PC-9 (cell line): ENCODE measurements at places on chromosomes 6 and 20. TPM values are rescaled to one million over a fixed set of nuclear protein-coding genes. Genes with fewer than 3 reads are reported as not detected.

OOEP gene
- total RNA-seq: 10.9 and 12.2 TPM in 2 replicates

- no peaks in the 10 kb centered on the region for H3K27me3 ChIP-seq
- no peaks in the 10 kb centered on the region for H3K36me3 ChIP-seq
- H3K4me3 ChIP-seq: no peak overlapping the region
- H3K4me1 ChIP-seq: peaks cover 58% of the 10 kb centered on the region
- DNase-seq: no peak
- H3K27ac ChIP-seq: peak overlapping the region; percentile 98
These were observed 8.2 kb upstream of the PYGB start for GRCh38 chr20:25239387-25240370.

DNA sequence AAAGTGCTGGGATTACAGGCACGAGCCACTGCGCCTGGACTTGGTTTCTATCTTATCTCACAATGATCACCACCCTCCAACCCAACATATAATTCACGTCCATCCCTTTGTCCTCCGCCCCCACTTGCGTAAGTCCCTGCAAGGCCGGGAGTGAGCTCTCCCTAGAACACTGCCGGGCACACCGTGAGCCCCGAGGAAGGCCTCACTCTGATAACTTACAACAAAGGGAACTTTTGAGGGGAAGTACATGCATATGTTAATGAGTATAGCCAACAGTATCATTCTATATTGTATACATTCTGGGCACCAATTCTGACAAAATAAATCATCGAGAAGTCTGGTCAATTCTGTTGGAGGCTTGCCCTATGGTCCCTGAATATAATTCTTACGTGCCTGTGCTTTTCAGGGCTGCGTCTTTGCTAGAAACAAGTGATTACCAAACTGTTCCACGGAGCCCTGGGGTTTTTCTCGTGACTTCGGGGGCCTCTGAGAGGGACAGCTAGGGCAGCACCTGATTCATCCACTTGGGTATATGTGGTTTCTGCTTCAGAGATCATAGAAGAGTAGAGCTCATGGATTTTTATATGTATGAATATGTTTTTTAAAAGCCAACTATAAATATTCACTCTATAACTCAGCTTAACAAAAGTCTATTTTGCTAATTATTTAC is 469.8 kb upstream of the AGPAT4 start:
- H3K36me3 ChIP-seq: no peaks in the 10 kb centered on the region
- H3K4me3 ChIP-seq: no peak overlapping the region
- H3K4me1 ChIP-seq: no peaks in the 10 kb centered on the region
- H3K27ac ChIP-seq: no peak overlapping the region
- H3K27me3 ChIP-seq: 0 out of 2 replicates have a peak, but pooled peaks cover 4% of the 10 kb centered on the region

DNA sequence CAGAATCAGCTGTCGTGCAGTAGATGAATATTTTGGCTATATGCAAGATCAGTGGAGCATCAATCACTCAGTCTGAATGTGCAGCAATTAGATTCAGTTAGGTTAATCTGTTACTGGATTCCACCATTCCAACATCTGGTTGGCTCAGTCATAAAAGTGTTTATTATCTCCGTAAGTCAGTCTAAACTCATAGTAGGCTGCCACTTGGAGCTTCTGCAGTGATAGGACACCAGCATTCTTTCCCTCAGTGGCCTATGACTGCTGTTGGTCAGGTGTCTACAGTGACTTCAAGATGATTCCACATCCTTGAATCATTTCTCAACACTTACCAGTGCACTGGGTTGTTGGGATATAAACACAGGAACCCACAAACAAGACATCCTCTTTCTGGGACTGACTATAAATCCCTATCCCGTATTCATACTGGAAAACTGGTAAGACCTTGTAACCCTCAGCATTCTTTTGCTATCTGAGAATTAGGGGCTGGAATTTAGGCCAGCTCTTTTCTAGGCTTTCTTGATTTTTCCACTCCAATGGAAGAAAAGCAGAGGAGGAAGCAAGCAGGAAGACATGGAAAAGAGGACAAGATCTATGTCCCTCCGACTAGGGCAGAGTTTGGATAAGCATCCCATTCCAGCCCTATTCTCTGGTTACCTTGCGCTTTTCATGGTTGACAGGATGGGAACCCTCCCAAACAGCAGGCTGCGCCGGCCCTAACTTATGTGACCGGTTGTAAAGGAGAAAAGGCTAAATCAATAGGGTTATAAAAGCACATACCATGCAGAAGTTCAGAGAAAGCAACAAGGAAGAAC is 919.6 kb downstream of the KIF16B start:
- 0 out of 2 replicates have a peak, but pooled peaks cover 5% of the 10 kb centered on the region for H3K4me1 ChIP-seq
- H3K27ac ChIP-seq: no peak overlapping the region
- no peaks in the 10 kb centered on the region for H3K27me3 ChIP-seq

JPH2 gene
- total RNA-seq: 41.1 and 58.8 TPM in 2 replicates

DNA sequence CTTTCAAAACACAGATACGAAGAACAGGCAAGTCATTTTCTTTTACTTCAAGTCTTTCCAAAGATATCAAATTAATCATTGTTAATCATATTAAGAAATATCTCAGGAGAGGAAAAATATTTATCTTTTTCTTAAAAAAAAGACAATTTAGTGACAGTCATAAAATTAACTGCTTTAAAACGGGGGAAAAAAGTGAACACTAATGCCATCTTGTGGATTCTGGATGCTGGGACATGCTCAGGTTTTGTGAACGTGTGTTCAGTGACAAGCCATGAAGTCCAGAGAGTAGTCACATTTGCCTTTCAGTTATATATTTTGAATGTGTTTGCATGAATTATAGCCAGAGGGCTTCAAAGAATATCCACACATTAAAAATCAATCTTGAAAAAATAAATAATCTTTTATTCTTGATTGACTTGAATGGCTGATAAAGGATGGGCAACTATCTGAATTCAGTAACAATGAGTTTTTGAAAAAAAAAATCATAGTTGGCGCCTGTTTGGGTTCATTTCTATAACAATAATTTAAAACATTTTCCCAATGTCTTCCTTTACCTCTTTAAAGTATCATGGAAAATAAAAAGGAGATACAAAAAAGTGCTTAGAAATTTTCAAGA is 74.7 kb upstream of the NOX3 start:
- H3K27me3 ChIP-seq: no peaks in the 10 kb centered on the region
- no peak for DNase-seq
- no peak overlapping the region for H3K4me3 ChIP-seq
- H3K4me1 ChIP-seq: peaks cover 16% of the 10 kb centered on the region

DNA sequence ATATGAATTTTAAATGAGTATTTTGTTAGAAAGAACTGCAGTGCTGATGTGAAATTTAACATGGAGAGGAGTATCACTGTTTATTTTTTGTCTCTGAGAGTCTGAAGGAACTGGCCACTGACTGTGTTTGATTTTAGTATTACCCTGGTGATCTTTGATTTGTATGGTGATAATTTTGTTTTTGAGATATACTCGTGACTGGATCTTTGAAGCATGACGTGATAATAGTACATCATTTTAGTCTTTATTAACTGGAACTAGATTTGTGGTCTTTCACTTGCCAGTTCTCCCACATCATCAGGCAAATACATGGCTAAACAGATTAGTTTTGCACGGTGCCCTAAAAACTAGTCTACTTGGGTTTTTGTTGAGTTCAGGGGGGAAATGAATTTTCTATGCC is 55.5 kb downstream of the ARID1B start:
- no peaks in the 10 kb centered on the region for H3K36me3 ChIP-seq
- DNase-seq: no peak
- H3K27ac ChIP-seq: no peak overlapping the region
- H3K4me1 ChIP-seq: peaks cover 13% of the 10 kb centered on the region
- no peak overlapping the region for H3K4me3 ChIP-seq
- no peaks in the 10 kb centered on the region for H3K27me3 ChIP-seq

DNA sequence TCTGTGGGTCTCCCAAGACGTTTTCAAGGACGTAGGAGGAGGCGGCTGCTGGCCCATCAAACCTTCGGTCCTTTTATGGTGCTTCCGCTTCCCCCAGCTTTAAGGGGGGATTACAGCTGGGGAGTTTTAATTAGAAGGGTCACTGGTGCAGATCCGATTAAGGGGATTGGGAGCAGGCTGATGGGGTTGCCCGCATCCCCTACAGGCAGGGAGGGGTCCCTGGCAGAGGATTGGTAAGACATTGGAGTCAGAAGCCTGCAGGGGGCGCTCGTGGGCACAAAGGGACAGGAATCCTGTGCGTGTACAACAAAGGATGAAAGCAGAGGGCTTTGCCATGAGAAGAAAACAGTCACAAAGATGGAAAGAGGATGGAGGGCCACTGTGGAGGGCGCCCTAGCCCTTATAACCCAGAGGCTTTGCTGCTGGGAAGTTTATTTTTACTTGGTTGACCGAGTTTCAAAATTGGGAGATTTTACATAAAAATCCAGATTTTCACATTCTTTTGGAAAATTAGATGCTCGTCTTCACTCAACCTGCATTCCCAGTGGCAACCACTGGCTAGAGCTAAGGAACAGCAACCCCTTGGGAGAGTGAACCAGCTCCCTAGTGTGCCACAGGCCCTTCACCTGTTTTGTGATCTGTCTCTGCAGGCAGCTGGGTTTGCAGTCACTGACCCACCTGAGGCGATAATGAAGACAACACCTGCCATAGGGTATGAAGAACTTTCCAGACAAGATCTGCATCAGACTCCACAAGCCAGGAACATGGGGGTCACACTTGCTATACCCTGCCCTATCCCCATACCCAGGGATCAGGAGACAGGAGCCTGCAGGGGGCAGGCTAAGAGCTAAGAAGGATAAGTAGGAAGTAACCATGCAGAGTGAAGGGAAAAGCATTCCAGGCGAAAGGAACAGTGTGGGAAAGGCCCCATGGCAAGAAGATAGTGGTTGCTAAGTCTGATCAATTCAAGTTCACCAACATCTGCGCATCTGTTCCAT is 97.7 kb downstream of the KCNB1 start:
- no peaks in the 10 kb centered on the region for H3K4me1 ChIP-seq
- no peak overlapping the region for H3K4me3 ChIP-seq
- no peak overlapping the region for H3K27ac ChIP-seq
- peaks cover 23% of the 10 kb centered on the region; the same call in 1 of the 2 replicates for H3K27me3 ChIP-seq

- no peak overlapping the region for H3K27ac ChIP-seq
- H3K36me3 ChIP-seq: no peaks in the 10 kb centered on the region
- H3K27me3 ChIP-seq: no peaks in the 10 kb centered on the region
- H3K4me1 ChIP-seq: no peaks in the 10 kb centered on the region
These were observed 402.8 kb upstream of the JAG1 start for GRCh38 chr20:11076434-11077105.

- no peaks in the 10 kb centered on the region for H3K36me3 ChIP-seq
- H3K4me3 ChIP-seq: no peak overlapping the region
- H3K27ac ChIP-seq: no peak overlapping the region
- DNase-seq: no peak
- peaks cover 18% of the 10 kb centered on the region for H3K4me1 ChIP-seq
- H3K27me3 ChIP-seq: no peaks in the 10 kb centered on the region
These were observed 137.4 kb upstream of the SLC22A23 start for GRCh38 chr6:3594201-3594600.

ANKS1A gene
- total RNA-seq: 22.6 and 28.5 TPM in 2 replicates

DNA sequence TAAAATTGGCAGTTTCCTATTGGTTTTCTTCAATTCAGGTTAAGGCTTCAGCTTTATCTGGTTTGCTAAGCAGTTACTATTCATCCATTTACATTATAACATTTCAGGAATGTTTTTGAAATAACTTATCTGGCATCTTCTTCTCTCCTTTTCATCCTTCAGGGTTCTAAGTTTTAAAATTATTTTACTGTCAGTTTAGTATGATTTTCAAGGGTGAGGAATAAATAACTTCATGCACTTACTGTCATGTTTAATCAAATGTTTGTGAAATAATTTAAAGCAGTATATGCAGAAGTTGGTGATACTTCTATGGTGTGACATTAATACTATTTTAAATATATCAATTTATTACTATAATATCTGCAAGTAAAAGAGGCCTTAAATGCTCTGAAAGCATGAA is 338.1 kb upstream of the MMS22L start:
- DNase-seq: no peak
- no peaks in the 10 kb centered on the region for H3K36me3 ChIP-seq
- no peak overlapping the region for H3K27ac ChIP-seq
- H3K27me3 ChIP-seq: no peaks in the 10 kb centered on the region

UNC93A gene
- total RNA-seq: not detected in 2 replicates

DNA sequence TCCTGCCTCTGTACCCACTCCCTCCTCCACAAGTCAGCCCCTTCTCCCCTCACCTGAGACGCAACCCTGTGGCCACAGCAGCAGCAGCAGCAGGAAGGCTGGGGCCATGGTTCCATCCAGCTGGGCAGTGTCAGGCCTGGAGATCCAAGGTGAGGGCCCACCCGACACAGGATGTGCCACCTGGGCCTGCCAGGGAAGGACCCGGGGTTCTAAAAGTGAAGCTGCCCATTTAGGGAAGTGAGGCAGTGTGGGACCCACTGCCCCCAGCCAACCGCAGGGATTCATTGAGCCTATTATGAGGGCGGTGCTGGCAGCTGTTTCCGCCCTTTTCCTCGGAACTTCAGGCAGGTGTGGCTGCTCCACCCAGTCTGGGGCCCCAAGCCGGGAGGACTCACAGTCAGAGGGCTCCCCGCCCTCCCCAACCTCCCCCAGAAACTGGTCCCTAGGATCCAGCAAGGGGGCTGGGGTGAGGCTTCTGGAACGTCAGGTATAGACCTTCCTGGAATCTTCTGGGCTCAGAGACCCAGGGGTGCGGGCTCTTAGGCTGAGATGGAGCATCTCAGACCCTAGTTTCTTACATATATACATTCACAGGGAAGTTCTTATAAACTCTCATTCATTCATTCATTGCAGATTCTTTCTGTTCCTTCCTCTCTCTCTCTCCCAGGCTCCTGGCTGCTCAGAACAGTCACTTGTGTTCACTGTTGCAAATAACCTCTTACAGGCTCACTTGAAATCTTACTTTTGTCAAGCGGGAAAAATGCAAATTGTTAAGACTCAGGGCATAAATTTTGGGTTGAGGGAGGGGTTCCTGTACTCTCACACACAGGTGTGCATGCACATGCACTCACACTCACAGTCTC is at the start of gene TREML2:
Gene TREML2, minus strand, starts transcription at position 249 of the 863 bp plus-strand sequence. Its CDS starts 141 bp downstream, at position 108.
- no peaks in the 10 kb centered on the region for H3K36me3 ChIP-seq
- H3K27ac ChIP-seq: no peak within 1 kb of the TSS
- H3K4me1 ChIP-seq: no peaks in the 10 kb centered on the region
- H3K4me3 ChIP-seq: no peak within 1 kb of the TSS
- no peak for DNase-seq
- peaks cover 38% of the 10 kb centered on the region for H3K27me3 ChIP-seq

TNFRSF6B gene
- total RNA-seq: not detected in 2 replicates

DNA sequence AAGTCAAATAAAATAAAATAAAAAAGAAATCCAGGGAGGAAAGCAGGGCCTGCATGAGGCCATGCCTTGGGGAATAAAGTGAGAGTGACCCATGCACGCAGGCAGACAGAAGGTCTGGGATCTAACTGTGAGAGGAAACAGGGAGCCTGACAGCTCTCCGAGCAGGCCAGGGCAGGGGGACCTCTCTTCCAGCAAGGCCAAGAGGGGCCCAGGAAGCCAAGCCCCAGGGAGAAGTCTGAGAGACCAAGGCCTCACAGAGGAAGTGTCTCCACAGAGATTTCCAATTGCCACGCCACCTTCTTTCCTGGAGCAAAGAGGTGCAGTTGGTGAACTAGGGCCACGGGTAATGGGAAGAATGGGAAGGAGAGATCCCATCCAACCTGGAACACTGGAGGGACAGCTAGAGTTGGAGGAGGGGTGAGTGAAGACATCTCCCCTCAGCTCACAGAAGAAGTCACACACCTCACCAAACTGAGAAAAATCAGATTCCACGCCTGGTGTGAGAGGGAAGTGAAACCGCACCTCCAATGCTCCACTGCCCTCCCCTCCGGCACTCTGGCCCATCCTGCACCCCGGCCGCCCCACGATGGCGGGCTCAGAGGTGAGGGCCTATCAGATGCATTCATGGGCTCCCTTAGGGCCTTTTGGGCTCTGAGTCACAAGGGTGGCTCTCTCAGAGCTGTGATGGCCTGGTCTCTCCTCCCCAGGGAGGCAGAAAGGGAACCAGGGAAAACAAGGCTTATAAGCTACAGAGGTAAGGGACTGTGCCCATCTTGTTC is 25.1 kb upstream of the TAF8 start:
- 0 out of 2 replicates have a peak, but pooled peaks cover 5% of the 10 kb centered on the region for H3K4me1 ChIP-seq
- H3K36me3 ChIP-seq: no peaks in the 10 kb centered on the region
- H3K27ac ChIP-seq: no peak overlapping the region
- H3K4me3 ChIP-seq: no peak overlapping the region
